Activated CD8-positive, alpha-beta T cell treated with anti-CD3 and anti-CD28 coated beads for 36 hours (primary cell): ENCODE measurements at places on chromosomes 3 and 15.

DNA sequence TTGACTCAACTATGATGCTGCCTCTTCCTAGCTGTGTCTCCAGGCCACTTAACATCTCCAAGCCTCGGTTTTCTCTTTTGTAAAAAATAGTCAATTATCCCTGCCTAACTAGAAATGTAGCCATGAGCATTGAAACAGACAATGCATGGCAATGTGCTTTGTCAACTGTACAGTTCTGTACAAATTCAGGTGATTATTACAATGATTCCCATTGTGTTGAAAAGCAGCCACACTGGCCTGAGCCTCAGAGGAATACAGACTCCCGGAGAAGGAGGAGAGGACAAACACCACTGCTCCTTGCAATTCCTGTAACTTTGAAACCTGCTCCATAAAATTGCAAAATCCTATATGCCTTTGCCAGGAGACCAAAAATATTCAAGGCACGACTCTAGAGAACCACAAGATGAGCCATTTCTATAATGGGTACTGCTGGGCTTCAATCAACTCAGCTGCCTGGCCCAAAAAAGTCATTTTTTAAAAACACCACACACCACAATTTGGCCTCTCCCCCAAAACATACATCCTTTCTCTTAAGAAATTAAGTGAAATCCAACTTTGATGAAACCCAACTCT lies 28.6 kb downstream of the DAPK2 start:
- no peak for DNase-seq

DNA sequence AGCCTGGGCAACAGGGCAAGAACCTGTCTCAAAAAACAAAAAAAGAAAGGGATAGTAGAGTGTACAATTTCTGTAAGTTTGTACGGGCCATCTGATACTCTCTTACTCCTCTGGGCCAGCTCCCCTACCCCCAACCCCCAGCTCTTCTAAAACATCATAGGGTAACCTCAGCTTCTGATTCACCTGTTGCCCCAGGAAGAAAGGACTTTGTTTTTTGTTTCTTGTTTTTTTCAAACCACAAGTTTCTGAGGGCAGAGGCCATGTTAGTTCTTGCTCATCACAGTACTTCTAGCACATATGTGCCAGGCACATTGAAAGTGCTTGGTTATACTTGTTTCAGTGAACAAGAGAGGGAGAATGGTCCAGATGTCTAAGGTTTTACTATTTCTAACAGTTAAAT lies 20.2 kb downstream of the ATOSA start:
- peak; percentile 63 for DNase-seq

- DNase-seq, result peak; percentile 47
These were observed 49.9 kb downstream of the CASR start for GRCh38 chr3:122233101-122233952.

DNA sequence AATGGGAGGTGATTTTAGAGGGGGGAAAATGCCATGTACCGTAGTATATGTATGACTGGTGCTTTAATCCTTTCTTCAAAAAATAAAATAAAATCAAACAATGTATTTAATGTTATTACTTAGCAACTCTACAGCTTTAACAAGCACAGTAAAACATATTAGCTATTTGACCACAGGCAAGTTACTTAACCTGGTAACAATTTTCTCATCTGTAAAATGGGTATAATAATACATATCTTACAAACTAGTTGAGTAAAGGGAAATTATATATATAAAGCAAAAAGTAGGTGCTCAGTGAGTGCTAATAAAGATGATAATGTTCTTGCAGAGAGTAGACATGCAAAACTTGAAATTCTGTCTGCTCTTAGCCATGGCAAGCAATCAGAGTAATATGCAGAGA lies 27.9 kb downstream of the SSR3 start:
- DNase-seq, result no peak

GRCh38 chr3:140466535-140466934 lies 211.3 kb upstream of the TRIM42 start:
- no peak for DNase-seq

- no peak for DNase-seq
These were observed 44.7 kb upstream of the LIPC start for GRCh38 chr15:58387130-58387529.

DNA sequence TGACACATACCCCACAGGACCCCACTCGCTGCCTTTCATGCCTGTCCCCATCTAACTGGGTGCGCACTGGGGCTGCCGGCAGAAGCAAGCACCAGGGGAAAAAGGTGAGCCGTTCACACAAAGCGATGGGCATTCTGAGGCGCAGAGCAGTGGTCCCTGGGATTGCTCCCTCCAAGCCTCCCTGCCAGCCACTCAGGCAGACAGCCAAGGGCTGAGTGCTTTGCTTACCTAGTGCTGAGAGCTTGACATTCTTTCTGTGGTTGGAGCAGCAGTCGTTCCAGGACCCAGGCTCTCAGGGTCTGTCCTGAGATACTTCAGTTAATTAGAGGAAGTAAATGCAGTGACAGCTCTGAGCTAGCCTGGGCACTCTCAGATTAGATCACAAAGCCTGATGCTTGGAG lies 5.7 kb downstream of the ESYT3 start:
- DNase-seq, result no peak

DNA sequence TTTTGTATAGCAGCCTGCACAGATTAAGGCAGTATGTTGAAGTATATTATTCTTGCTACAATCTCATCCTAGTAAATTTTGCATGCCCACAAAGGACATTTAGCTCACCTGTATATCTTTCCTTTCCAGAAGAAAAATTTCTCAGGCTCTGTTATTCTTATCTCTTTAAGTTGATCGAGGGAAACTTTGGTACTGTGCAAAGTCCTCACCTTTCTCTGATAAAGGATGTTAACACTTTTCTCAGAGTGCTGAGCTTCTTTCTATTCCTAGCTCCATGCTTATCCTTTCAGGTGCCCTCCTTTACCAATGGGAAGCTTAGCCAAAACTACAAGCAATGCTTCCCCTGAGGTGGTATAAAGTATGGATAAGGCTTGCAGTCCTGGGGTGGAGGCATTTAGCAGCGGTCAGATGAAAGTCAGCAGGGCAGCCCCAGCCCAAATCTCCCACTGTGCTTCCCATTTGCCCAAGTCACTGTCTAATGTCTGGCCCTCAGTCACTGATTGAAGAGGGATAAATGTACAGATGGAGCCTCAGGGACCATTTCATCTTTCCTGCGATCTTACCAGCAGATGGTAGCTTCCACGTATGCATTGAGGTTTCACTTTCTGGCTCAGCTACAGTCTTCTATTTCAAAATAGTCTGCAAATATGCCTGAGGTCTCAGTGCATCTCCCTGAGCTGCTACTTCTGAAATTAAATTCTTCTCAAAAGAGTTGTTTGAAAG lies 127.8 kb upstream of the P2RY1 start:
- DNase-seq, result no peak

DNA sequence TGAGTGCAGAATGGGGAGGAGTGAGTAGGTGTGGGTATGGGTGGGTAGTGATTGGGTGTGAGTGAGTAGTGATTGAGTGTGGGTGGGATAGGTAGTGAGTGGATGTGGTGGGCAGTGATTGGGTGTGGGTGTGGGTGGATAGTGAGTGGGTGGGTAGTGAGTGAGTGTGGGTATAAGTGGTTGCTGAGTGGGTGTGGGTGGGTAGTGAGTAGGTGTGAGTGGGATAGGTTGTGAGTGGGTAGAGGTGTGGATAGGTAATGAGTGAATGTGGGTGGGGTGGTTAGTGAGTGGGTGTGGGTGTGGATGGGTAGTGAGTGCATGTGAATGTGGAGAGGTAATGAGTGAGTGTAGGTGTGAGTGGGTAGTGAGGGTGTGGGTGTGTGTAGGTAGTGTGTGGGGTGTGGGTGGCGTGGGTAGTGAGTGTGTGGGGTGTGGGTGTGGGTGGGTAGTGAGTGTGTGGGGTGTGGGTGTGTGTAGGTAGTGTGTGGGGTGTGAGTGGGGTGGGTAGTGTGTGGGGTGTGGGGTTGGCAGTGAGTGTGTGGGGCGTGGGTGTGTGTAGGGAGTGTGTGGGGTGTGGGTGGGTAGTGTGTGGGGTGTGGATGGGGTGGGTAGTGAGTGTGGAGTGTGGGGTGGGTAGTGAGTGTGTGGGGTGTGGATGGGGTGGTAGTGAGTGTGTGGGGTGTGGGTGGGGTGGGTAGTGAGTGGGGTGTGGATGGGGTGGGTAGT lies 5.3 kb downstream of the MINAR1 start:
- DNase-seq, result no peak

DNA sequence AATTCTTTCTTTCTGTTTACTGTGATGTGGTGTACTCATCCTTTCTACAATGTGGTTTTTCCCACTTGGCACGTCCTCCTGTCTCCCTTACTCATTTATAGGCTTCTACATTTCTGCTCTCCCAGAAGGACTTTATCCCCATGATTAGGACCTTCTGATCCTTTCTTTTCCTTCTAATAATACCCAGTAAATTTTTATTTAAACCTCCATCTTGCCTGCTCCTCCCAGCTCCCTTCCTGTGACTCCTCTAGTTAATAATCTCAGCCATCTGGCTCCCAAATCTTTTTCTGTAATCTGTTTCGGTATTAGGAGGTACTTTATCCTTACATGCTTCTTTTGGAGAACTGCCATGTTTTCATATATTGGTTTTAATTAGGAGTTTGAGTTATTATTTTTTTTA lies 11.2 kb upstream of the P2RY1 start:
- no peak for DNase-seq

- DNase-seq, result no peak
These were observed 51.4 kb downstream of the CORO2B start for GRCh38 chr15:68630211-68630555.

- no peak for DNase-seq
These were observed 7.0 kb downstream of the TRAK1 start for GRCh38 chr3:42098171-42098570.

- no peak for DNase-seq
These were observed 41.0 kb upstream of the LIMD1 start for GRCh38 chr3:45553469-45553974.

GRCh38 chr3:69235882-69236281 lies 113.5 kb upstream of the LMOD3 start:
- no peak for DNase-seq

GRCh38 chr15:79595995-79596622 lies 164.0 kb downstream of the MINAR1 start:
- DNase-seq, result peak; percentile 78

DNA sequence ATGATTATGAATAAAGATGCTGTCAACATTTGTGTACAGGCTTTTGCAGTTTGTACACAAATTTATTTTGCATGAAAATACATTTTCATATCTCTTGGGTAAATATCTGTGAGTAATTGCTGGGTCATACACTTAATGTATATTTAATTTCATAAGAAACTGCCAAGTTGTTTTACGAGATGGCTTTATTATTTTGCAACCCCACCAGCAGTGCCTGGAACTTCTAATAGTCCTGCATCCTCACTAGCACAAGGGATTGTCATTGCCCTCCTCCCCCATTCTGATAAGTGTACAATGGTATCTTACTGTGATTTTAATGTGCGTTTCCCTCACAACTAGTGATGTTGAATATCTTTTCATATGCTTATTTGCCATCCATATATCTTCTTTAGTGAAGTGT lies 45.2 kb downstream of the ASTE1 start:
- no peak for DNase-seq

- DNase-seq, result no peak
These were observed 43.4 kb upstream of the CLRN1 start for GRCh38 chr3:151015767-151016477.

DNA sequence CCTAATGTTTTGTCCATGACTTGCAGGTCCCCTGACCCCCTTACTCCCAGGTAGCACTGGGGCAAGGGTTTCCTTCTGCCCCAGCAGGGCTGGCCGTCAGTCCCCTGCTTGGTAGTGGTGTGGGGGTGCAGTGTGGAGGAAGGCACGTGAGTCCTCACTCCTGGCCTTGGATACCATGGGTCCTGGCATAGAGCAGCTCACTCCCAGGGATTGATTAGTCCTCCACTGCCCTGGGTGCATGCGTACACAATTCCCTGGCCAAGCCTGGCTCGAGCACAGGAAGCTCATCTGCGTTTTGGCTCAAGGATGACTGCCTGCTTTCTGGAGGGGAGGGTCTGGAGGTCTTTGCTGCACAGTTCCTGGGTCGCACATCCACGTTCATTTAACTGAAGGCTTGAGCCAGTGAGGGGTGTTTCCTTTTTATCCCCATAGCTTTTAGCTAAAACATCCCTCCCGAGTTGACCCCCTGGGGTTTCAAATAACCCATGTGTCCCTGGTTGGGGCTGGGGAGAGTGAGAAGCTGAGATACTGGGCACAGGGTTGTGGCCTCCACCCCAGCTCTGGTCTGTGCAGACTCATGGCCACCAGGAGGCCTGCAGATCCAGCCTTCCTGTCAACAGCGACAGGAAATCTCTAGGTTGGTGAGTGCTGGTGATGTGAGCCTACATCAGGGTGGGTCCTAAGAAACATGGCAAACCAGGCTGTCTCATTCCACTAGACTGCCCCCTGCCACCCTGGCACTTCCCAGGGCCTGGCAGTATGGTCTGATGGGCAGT lies 11.5 kb downstream of the HEMK1 start:
- peak; percentile 11 for DNase-seq

- DNase-seq, result no peak
These were observed 25.1 kb downstream of the C3orf85 start for GRCh38 chr3:109161487-109162123.

- DNase-seq, result no peak
These were observed 73.5 kb upstream of the SCN5A start for GRCh38 chr3:38722781-38723568.

- no peak for DNase-seq
These were observed 238.7 kb downstream of the CPNE4 start for GRCh38 chr3:131796111-131796510.

- DNase-seq, result no peak
These were observed 3.3 kb upstream of the MTHFS start for GRCh38 chr15:79900087-79900486.

GRCh38 chr15:37638691-37639090 lies 295.7 kb upstream of the TMCO5A start:
- DNase-seq, result no peak

DNA sequence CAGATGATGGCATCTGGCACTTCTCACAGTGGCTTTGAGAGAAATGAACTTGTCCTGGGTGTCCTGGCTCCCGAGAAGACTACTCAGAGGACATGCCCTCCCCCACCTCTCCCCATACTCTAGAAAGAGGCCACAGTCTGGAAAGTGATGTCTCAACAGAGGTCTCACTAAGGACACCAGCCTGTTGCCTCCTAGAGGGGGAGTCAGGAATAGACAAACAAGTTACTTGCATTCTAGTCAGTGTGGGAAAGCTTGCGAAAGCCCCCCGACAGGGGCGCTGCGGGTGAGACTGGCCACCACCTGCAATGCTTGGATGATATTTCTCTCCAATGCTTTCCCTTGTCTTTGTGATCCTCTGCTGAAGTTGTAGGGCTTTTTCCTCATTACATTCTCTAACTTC lies 17.2 kb downstream of the B4GALT4 start:
- DNase-seq, result no peak
